Endodermal cell (in vitro differentiated cells): ENCODE measurements at places on chromosomes 3 and 15. TPM values are rescaled to one million over a fixed set of nuclear protein-coding genes. Genes with fewer than 3 reads are reported as not detected.

- no peak overlapping the region for H3K4me3 ChIP-seq
- DNase-seq = no peak
- no peak overlapping the region for H3K27ac ChIP-seq
Measured at GRCh38 chr3:60175680-60176079, 1075.6 kb downstream of the FHIT start.

DNA sequence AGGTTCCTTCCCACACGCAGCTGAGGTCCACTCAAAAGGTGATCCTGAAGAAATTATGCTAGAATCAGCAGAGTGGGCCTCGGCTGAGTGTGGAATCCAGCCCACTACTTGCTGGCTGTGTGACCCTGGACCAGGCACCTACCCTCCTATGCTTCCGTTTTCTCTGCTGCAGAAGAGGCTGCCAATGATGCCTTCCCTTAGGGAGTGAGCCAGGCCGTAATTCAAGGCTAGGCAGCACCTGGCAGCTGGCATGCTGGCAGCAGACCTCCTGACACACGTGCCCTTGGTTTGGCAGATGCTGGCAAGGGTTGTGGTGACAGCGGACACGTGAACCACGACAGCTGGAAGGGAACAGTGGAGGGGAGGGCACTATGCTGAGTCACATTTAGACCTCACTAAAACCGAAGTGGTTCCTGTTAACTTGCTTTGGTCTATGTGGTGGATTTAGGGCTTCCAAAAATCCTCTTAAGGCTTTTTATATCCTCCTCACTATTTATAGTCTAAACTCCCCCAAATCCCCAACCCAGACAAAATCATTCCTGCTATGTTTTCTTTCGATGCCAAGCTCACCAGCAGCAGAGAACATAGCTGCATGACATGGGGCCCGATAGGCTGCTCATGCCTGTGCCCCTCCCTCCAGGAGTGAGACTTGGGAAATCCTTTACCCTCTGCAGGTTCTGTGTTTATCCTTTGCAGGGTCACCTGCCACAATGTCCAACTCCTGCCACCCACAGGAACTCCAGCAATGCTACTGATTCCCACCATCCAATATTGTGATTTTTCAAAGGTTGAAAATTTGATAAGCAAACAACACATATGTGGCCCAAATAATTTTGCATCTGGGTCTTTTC is 10.6 kb upstream of the PCSK6 start:
- no peak for DNase-seq
- H3K36me3 ChIP-seq = no peaks in the 10 kb centered on the region
- H3K27me3 ChIP-seq = no peaks in the 10 kb centered on the region
- H3K27ac ChIP-seq = no peak overlapping the region

- no peaks in the 10 kb centered on the region for H3K27me3 ChIP-seq
- no peak overlapping the region for H3K27ac ChIP-seq
- H3K4me3 ChIP-seq = no peak overlapping the region
Measured at GRCh38 chr3:151183265-151183671, 19.7 kb downstream of the GPR171 start.

XYLB gene
- 4.7 and 5.4 TPM in 2 replicates for total RNA-seq

GRCh38 chr3:198032039-198032936 is 72.3 kb downstream of the LMLN start:
- no peak overlapping the region for H3K4me3 ChIP-seq
- DNase-seq = no peak
- H3K36me3 ChIP-seq = no peaks in the 10 kb centered on the region
- no peaks in the 10 kb centered on the region for H3K27me3 ChIP-seq
- no peak overlapping the region for H3K27ac ChIP-seq
- no peaks in the 10 kb centered on the region for H3K4me1 ChIP-seq

CSPG5 gene
- 0.53 to 3.1 TPM (median 0.88 TPM) in 3 replicates for total RNA-seq

DNA sequence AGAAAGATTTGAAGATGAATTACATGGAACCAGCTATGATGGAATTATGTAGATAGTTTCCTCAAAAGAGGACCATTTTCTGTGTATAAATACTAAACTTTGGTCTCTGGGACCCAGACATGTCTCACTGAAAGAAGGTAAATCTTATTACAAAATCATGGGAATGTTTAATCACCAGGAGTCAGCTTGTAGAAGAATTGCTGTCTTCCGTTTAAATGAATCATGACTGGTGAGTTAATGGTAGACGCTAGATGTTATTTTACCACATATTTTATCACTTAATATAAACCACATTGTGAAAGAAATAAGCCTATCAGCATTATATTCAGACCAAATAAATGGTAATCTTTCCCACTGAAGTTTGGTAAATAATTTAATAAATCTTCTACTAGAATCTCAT is 322.3 kb upstream of the SUCLG2 start:
- no peak overlapping the region for H3K4me3 ChIP-seq
- H3K4me1 ChIP-seq = no peaks in the 10 kb centered on the region
- H3K27me3 ChIP-seq = no peaks in the 10 kb centered on the region
- no peak overlapping the region for H3K27ac ChIP-seq
- no peaks in the 10 kb centered on the region for H3K36me3 ChIP-seq
- DNase-seq = no peak

USP13 gene
- total RNA-seq = 20.3 to 26.6 TPM (median 25.5 TPM) in 3 replicates

GRCh38 chr15:40110866-40111550 is 2.3 kb upstream of the BMF start:
- no peak overlapping the region for H3K4me3 ChIP-seq
- peaks cover 6% of the 10 kb centered on the region for H3K4me1 ChIP-seq
- no peaks in the 10 kb centered on the region for H3K27me3 ChIP-seq
- no peak for DNase-seq
- no peak overlapping the region for H3K27ac ChIP-seq
- H3K36me3 ChIP-seq = no peaks in the 10 kb centered on the region

GRCh38 chr15:70068783-70069565 is 28.7 kb downstream of the TLE3 start:
- H3K27me3 ChIP-seq = no peaks in the 10 kb centered on the region
- H3K4me1 ChIP-seq = peaks cover 6% of the 10 kb centered on the region
- DNase-seq = no peak
- H3K4me3 ChIP-seq = no peak overlapping the region
- peaks cover 88% of the 10 kb centered on the region for H3K36me3 ChIP-seq

- no peak for DNase-seq
- H3K4me1 ChIP-seq = peaks cover 12% of the 10 kb centered on the region
- H3K27me3 ChIP-seq = peaks cover 39% of the 10 kb centered on the region
- no peaks in the 10 kb centered on the region for H3K36me3 ChIP-seq
- H3K4me3 ChIP-seq = no peak overlapping the region
- no peak overlapping the region for H3K27ac ChIP-seq
Measured at GRCh38 chr3:194387926-194388418, 11.1 kb downstream of the GP5 start.

SPG21 gene
- 90.5 to 98.1 TPM (median 96.1 TPM) in 3 replicates for total RNA-seq
